ENCODE measurements at places on chromosomes 1 and 21. TPM values are rescaled to one million over a fixed set of nuclear protein-coding genes. Genes with fewer than 3 reads are reported as not detected.
A peak's percentile ranks its signal among the peaks of the same experiment; 100 is the strongest.

DNA sequence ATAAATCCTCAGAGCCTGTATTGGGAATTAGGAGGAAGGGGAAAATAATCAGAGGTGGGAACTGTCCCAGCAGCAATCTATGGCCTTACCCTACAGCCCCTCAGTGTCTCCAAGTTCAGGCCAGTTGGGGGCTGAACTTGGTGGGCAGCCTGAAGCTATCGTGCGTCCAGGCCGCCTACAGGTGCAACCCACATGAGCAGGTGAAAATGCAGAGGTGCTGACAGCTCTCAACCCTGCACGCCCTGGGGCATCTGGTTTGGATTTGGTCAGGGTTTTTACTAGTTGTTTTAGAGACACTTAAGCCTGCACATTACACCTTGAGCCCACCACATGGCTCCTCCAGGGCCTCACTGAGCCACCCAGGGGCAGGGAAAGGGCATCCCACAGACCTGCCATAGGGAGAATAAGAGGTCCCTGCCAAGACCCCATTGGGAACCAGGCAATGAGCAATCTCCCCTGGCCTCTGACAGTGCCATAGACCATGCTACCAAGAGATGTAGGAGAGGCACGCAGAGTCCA lies 209.5 kb downstream of the FOXD2 start:
- no peak for DNase-seq

- no peak for DNase-seq
Observed at GRCh38 chr1:22408230-22408629, 43.4 kb upstream of the ZBTB40 start.

ADAM30 gene
- total RNA-seq: not detected

GRCh38 chr1:240194120-240194519 lies 102.4 kb downstream of the FMN2 start:
- peak; percentile 57 for DNase-seq

DNA sequence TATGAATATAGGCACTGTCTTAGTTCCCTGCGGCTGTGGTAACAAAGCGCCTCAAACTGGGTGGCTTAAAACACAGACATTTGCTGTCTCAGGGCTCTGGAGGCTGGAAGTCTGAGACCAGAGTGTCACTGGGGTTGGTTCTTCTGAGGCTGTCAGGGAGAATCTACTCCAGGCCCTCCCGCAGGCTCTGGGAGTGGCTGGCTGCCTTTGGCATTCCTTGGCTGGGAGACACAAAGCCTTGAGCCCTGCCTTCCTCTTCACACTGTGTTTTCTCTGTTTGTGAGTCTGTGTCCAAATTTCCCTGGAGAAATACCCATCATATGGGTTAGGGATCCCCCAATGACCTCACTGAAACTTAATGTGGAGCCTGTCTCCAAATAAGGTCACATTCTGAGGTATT lies 38.5 kb downstream of the B3GALT5 start:
- no peak for DNase-seq

LDLRAD2 gene
- total RNA-seq: not detected

NEGR1 gene
- 1.3 TPM for total RNA-seq

HEATR1 gene
- total RNA-seq: 15.1 TPM

DNA sequence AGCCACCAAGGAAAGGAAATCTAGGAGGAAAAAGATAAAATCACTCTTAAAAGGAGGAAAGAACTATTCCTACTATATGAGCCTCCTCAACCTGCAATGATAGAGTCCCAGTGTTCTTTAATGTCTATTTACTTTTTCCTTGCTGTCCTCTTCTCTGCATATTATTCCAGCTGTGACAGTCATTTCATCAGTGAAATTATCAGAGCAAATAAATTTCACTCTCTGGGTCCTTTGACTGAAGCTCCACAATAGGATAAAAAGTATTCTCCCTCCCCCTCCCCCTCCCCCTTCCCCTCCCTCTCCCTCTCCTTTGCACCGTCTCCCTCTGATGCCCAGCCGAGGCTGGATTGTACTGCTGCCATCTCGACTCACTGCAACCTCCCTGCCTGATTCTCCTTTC lies 107.5 kb upstream of the DPT start:
- no peak for DNase-seq

TAGLN2 gene
- 491 TPM for total RNA-seq

DNA sequence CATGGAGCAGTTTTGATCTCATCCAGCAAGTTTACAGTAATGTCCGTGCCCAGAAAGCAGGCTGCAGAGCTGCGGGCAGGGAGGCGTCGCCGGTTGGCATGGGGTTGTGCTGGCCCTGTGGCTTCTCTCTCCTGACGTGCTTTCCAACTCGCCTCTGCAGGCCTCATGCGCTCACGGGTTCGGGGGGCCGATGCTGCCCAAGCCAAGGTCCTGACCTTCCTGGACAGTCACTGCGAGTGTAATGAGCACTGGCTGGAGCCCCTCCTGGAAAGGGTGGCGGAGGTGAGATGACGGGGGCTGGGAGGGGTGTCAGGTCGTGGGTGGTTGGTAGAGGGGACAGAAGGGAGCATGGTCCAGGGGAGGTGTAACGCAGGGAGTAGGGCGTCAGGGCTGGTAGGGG lies 176.1 kb downstream of the GALNT2 start:
- DNase-seq: no peak

GRCh38 chr1:56562891-56563452 lies 16.4 kb downstream of the PLPP3 start:
- no peak for DNase-seq

GRCh38 chr1:184167352-184167751 lies 115.8 kb downstream of the TSEN15 start:
- no peak for DNase-seq

GRCh38 chr1:160522622-160523345 lies at the start of gene SLAMF6:
Gene SLAMF6, minus strand, starts transcription at chr1:160523255. Its CDS starts 63 bp downstream, at chr1:160523192.
- DNase-seq: no peak

GRCh38 chr1:213415691-213416380 lies 364.8 kb downstream of the RPS6KC1 start:
- no peak for DNase-seq

PAPPA2 gene
- total RNA-seq: 0.05 TPM

GREM2 gene
- not detected for total RNA-seq

DNA sequence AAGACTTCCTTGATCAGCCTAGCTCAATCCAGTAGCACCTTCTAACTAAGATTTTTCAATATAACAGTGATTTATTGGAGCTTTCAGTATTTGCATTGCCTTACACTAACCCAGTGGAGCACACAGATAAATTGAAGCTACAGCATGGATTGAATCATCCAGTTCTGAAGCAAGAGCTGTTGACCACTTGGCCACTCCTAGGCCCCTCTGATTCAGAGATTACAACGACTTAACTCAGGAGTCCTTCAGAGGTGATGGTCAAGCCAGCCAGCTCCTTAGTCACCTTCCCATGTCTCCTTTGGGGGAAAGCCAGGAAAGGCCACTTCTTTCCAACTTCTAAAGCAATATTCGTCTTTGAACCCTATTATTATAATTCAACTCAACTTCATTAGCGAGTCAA lies 151.8 kb downstream of the TENT5C start:
- peak; percentile 72 for DNase-seq

OPTC gene
- total RNA-seq: not detected

DNA sequence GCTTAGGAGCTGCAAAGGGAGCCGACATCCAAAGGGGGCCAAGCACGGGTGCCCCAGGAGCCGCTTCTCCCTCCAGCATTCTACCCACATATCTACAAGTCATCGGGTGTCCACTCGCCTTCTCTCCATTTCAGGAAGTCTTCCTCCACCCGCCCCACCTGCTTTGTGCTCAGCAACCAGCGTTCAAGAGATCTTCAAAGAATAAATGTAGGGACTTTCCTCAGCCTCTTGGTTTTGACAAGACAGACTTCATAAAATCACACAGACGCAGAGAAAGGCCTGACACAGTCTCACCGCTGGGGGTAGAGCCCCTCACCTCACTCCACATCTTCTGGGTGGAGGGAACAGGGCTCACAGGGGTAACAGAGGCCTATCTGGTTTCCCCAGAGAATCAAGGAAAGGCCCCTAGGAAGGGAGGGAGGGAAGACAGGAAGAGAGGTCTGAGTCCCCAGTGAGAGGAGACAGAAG lies 49.5 kb downstream of the SSBP3 start:
- DNase-seq: no peak

PGLYRP4 gene
- total RNA-seq: not detected

DNA sequence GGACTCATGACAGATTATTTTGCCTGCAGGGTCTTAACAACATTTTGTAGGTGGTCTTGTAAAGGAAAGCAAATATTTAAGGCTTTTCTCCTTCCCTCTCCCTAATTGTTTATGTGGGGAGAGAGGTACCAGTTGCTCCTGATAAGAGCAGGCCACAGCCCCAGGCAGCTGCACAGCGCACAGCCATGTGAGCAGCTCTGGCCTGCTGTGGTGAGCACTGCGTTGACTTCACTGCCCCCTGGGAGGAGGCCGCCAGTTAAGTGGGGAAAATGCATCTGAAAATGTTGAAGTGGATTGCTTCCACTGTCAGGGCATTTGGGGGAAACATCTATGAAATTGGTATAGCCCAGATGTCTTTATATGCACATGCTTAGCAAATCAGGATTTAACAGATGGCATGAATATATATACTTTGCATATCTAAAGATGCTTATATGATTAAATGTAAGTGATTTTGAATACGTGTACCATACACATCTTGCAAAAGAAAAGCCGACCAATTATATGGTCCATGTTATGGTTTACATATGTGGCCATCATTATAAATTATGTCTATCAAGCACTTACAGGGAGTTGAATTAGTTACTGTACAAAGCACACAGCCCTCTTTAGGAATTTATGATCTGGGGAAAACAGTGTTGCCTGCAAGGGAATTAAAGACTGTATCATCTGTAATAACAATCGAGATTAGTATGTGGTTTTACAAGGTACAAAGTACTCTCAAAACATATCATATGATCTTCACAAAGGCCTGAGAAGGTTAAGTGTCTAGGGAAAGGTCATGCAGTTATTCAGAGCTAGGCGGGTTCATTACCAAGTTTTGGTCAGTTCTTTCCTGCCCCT lies 132.1 kb downstream of the RHOU start:
- no peak for DNase-seq

- no peak for DNase-seq
Observed at GRCh38 chr1:109237512-109237911, 11.8 kb upstream of the CELSR2 start.

SAMD13 gene
- 0.20 TPM for total RNA-seq

CNKSR1 gene
- not detected for total RNA-seq

GRCh38 chr1:69016468-69016867 lies 519.6 kb upstream of the DEPDC1 start:
- DNase-seq: no peak

GRCh38 chr1:103525114-103525606 lies 339 bp upstream of the RNPC3 start:
- peak; percentile 57 for DNase-seq

- no peak for DNase-seq
Observed at GRCh38 chr1:83500531-83500930, 498.4 kb downstream of the TTLL7 start.

- no peak for DNase-seq
Observed at GRCh38 chr1:45470306-45470798, 20.6 kb downstream of the TESK2 start.

DNA sequence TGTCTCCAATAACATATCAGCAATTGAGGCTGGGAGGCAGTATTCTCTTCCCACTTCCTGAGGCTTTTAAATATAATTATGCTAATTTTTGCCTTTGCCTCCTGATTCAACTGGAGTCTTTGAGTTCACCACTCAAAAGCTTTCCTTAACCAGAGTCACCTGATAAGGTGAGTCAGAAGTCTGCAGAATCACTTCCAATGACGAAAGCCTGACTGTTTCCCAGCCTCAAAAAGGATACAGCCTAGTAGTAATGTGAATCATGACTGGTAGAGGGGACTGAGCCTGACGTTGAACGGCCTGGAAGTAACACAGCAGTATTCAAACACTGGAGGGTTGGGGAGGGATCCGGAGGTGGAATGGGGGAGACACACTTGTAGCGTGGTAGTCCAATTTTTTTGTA lies 10.4 kb upstream of the MRPL9 start:
- DNase-seq: peak; percentile 92

RAB3GAP2 gene
- 19.4 TPM for total RNA-seq

GLIS1 gene
- 2.3 TPM for total RNA-seq

- DNase-seq: no peak
Observed at GRCh38 chr1:57381426-57381825, 42.4 kb downstream of the DAB1 start.

COL8A2 gene
- 1.7 TPM for total RNA-seq

DNA sequence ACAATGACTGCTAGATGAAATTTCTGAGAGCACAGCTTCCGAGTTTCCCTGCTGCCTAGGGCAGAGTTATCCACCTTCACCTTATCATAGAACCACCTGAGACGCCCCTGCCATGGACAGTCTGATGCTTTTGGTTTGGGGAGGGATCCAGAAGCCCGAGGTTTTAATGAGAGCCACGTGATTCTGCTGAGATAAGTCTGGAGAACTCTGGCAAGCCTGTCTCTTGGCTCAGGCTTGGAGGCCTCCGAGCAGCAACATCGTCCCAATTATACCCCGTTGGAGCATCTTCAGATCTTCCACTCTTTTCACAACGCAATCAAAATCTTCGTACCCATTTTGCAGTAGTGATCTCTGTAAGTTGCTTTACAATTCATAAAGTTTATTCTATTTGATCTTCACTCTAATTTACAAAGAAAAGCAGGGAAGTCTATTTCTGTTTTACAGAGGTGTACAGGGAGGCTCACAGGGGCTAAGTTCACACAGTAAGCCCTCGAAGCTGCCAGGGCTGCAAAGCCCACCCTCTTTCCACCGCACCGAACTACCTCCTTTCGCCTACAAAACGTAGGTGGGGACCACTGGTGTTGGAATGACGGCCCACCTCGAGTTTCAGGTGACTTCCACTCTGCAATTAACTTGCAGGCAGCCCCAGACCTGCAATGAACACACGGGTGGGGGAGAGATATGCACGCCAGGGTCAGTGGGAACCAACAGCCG lies 513 bp upstream of the HHAT start:
- no peak for DNase-seq

- DNase-seq: peak; percentile 32
Observed at GRCh38 chr1:64240206-64240605, 36.8 kb downstream of the UBE2U start.

DNA sequence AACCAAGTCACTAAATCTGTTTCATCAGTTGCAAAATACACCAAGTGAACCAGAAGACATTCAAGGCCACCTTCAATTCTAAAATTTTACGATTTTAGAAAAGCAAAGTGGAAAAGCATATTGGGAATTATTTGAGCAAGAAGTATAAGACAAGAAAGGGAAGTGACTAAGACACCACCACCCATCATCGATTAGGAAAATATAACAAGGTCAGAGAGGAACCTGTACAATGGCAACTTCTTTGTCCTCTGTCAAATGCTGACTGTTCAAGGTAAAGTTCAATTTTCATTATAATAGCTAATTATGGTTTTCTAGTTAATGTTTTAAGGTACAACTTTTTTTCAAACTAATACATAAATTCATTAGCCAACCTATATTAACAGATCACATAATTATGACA lies 10.8 kb downstream of the FRRS1 start:
- no peak for DNase-seq

MKNK1 gene
- total RNA-seq: 9.5 TPM

DNA sequence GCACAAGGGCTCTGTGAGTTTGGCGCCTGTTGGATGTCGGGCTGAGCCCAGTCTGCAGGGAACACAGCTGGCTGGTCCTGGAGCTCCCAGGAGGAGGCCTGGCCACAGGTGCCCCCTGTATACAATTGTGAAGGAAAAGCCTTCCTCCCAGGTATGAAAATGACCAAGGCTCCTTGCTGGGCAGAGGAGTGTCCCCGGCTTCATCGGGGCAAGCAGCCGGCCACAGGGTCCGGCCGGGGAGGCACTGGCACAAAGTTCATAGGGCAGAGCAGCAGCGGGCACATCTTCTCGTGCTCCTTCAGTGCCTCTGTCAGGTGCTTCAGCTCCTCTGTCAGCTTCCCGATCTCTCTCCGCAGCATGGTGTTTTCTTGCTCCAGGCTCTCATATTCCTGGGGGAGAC lies 13.0 kb downstream of the BATF3 start:
- no peak for DNase-seq

PLA2G2C gene
- not detected for total RNA-seq

All from M059J (cell line).